Esophagus squamous epithelium (tissue), 5 donors: ENCODE measurements at places on chromosomes 1 and 21.

DNA sequence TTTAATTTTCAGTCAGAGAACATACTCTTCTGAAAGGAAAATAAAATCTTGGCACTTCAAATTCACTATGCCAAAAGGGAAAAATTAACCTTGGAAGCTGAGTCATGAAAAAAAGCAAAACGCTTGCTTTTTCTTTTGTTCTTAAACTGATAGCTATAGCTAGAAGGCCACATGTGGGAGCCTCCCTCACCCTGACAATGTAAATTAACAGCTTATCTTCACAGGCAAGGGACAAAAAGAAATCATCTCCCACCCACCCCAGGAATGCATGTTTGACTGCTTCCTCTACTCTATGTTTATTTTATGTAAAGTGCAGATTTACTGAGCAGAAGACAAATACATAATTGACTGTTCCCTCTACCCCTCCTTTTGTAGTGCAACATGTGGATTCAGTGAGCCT is 38.0 kb downstream of the EBNA1BP2 start:
- DNase-seq, result no peak

DNA sequence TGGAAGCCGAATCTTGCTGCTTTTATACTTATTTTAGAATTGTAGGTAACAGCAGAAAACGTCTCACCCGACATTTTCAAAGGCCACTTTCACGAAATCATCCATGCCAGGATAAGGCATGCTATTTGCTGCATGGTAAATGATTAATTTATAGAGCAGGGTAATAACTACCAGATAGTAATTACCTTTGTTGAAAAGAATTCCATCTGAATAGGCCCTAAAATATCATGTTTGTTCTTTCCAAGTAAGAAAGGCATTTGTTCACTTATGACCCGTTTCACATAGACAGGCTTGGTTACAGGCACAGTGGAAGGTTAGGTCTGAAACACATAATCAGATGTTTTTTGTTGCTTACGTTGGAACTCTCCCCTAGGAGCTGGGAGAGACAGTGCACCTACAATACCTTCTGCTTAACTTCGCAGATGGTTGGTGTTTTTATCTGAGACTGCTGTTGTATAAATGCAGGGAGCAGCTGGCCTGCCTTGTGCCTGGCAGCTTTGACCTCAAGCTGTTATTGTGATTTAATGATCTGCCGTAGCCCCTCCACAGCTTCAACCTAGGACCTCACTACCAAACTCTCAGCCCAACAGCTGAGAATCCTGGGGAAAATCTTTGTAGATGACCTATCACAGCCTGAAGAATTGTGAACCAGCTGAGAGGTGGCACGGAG is 1.6 kb downstream of the SLC44A3 start:
- no peak for DNase-seq

DNA sequence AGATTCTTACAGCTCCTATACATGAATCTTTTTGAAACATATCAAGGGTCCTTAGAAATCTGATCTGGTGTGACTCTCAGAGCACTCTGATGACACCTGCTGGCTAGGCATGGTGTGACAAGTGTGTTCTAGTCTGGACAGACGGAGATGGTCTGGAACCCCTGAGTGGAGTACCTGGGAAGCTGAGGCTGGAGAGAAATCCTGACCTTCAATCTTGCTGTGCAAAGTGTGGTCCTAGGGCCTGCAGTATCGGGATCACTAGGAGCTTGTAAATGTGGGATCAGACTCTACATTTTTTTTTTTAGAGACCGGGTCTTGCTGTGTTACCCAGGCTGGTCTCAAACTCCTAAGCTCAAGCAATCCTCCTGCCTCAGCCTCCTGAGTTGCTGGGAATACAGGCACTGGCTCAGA is 78.6 kb upstream of the SOD1 start:
- no peak for DNase-seq

DNA sequence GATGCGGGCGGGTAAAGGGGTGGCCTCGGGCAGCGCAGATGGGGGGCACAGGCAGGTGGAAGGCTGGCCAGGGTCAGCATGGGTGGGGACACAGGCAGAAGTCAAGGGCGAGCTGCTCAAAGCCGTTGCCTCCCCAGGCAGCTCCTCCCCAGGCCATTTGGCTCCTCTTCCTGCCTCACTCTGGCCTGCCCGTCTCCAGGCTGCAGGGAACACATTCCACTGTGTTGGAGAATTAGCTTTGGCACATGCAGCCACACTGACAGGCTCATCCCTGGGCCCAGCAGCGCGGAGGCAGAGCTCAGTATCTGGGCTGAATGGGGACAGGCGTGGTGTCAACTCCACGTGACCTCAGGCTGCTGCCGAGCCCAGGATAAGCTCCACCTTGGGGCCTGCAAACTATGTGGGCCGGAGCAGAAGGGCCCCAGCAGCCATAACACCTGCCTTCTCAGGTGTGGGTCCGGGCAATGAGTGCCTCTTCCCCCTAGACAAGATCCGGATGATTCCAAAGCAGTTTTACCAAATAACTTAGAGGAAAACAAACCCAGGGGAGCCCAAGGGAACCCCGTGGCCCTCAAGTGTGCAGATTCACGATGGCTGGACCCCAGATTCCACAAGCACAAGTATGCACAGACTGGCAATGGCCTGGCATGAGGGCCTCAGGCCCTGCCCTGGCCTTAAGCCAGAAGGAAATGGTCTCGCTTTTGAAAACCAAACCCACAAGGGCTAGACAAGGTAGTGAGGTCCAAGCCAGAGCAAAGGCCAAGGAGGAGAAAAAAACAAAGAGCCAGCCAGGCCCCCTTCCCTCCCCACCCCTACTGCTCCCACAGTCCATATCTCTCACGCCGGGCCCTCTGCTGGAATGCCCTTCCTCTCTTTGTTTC is 40.2 kb downstream of the HSPG2 start:
- DNase-seq, result no peak

DNA sequence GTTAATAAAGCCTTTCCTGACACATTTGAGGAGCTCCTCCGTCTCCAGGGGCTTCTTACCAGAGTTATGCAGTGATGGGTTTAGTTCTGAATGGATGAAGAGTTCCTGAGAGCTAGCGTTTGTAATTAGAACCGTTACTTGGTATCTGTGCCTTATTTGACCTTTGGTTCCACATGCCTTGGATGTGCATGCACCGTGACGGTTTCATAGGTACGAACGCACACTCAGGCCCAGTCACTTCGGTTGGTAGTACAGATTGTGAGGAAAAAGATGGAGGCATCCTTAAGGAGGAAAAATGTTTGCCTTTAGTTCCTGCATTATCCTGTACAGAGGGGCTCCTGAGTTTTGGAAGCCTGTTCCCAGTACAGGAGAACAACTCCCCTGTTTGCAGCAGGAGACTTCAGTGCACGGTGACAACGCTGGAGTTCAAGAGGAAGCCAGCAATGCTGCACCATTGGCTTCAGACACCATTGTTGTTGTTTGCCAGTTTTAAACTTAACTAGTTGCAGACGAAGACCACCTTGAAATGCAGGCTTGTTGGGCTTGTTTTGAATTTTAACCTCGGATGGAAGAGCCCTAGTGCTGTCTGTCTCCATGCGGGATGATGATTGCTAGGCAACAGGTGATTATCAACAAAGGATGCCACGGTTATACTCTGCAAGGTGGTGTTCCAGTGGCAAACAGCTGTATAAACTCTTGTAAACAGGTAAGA is 8.2 kb downstream of the RBM15 start:
- DNase-seq, result no peak

DNA sequence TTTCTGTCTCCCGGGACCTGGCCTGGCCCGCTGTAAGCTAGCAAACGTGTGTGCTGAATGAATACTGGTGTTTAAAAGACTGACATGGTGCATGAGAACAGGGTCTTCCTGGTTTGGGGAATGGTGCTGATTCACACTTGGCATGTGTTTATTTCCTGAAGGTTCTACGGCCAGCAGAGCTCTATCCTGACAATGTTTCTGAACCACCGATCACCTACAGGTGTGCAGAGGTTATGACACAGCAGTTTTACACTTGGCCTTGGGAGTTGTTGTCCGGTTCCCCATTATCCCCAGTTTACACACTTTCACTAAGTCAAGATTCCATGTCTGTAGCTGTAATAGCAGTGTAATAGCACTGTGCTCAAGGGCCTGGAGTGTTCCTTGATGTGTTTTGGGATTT is 127.3 kb downstream of the ROR1 start:
- no peak for DNase-seq

GRCh38 chr1:150233359-150234308 is 2.3 kb downstream of the ANP32E start:
- DNase-seq, result no peak

- no peak for DNase-seq
Measured at GRCh38 chr1:8312235-8313218, 5.4 kb upstream of the SLC45A1 start.

GRCh38 chr1:187338762-187339412 is 510.1 kb downstream of the PLA2G4A start:
- no peak for DNase-seq

DNA sequence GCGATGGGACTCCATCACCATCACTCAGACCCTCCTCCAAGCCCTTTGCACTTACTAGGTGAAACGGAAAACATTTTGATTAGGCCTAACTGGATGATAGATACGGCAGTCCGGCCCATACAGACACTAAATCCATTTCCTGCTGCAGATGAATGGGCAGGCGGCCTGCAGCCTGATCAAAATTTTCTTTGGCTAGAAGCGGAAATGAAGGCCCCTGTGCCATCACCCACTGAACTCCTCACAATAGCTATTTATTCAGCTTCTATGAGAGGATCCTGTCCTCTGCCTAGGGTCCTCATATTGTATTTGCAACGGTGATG is 200.5 kb downstream of the OMA1 start:
- DNase-seq, result no peak
